ENCODE measurements at places on chromosomes 7 and 10.

GRCh38 chr10:132444877-132445351 is 47.9 kb downstream of the PWWP2B start:
- DNase-seq = no peak

GRCh38 chr10:34002896-34003295 is 668.4 kb upstream of the NRP1 start:
- DNase-seq = no peak

GRCh38 chr7:1646957-1647891 is 22.9 kb upstream of the ELFN1 start:
- no peak for DNase-seq

DNA sequence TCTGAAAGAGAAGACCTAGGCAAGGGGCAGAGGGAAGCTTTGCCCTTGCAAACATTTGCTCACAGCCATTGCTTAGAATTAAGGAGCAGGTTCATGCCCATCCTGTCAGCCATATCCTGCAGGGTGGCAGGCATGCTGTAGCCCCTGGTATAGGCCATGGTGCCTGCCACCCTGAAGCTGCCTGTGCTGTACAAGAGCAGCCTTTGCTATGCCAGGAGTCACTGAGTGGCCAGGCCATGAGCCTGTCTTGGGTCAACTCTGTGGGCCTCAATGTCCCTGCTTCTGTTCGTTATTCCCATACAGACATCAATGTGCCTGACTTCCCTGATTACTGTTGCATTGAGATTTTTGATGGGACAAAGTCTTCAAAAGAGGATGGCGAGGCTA is 368 bp upstream of the SVOPL start:
- no peak for DNase-seq

- DNase-seq = no peak
Measured at GRCh38 chr7:30163231-30163894, 28.6 kb downstream of the MTURN start.

- DNase-seq = no peak
Measured at GRCh38 chr10:18501198-18501597, 150.2 kb downstream of the NSUN6 start.

DNA sequence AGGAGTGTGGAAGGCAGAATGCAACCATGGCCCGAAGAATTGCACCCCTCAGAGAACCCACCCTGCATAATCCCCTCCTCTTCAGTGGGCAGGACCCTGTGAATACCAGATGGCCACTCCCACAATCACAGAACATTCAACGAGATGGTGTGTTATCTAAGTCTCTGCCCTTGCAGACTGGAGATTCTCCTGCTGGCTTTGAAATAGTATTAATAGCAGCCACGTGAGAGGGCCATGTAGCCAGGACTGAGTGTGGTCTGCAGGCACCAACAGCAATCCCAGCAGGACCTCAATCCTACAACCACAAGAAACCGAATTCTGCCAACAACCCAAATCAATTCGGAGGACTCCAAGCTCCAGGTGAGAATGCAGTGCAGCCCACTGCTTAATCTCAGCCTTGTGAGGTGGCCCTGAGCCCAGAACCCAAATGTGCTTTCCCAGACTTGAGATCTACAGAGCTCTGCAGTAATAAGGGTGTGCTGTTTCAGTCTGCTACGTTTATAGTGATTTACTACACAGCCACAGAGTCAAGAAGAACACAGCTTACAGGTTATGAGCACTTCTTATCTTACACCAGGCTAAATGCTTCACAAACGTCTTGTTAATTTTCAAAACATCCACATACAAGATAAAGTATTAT is 72.1 kb downstream of the VOPP1 start:
- no peak for DNase-seq

GRCh38 chr7:9978106-9979064 is 995.3 kb upstream of the PHF14 start:
- DNase-seq = no peak

DNA sequence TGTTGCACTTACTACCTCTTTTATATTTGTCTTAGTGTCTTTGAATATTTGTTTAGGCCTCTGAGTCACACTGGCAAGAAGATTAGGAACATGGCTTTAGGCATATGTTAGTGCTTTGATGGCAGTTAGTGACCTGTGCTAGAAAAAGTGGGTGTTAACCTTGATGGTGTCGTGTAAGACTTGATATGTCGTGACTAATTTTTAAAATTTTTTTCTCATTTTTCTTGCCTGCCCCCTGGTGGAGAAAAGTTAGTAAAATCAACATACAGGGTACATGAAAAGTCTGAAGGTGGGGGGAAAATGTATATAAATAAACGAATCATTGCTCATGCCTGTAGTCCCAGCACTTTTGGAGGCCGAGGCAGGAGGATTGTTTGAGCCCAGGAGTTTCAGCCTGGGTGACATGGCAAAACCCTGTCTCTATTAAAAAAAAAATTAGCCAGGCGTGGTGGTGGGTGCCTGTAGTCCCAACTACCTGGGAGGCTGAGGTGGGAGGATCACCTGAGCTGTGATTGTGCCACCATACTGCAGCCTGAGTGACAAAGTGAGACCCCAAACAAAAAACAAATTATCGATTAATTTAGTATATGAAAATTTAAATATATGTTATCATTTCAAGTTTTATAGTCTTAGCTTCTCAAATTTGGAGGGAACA is 44.6 kb downstream of the TAX1BP1 start:
- no peak for DNase-seq

- no peak for DNase-seq
Measured at GRCh38 chr10:97944772-97945171, 85.6 kb downstream of the CRTAC1 start.

DNA sequence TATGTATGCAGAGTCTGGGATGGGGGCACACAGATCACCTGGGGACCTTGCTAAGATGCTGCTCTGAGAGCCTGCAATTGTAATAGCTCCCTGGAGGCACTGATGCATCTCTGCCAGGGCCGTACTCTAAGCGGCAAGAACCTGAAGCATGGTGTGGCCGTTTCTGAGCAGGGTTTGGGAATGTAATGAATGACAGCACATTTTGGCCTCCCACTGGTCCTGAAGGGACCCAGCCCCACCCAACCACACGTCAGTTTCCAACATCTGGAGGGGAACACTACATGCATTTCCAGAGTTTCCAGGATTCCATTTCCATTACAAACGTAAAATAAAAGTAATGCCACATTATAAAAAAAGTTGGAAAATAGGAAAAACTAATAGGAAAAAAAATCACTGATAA is 14.0 kb downstream of the ZCCHC24 start:
- no peak for DNase-seq

DNA sequence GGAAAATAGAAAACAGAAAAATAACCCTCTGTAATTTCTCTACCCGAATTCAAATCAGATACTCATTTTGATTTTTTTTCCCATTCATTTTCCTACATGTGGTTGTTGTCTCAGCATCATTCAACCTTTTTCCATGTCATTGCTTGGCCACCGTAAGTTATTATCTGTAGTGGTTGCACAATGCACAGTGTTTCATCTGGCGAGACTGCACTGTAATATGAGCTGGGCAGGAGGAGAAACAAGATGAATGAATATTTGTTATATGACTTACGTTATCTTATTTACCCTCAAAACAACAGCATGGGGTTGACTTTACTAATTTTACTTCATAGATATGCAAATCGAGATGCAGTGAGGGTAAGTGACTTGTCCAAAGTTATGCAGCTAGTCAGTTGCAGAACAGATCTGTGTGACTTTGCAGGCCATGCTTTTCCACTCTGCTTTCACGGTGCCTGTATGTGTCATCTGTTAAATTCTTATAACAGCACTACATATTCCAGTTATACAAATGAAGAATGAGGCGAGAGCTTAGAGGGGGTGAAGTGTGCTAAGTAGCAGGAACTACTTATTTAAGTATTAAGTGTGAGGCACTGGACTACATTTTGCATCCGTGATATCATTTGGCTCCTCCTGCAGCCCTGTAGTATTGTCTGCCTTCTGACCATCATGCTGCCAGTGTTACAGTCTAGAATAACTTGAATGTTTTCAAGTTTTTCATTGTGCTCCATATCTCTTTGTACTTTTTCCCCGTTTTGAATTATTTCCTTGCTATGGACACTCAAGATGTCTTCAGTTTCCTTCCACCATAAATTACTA is 56.7 kb downstream of the ZMYND11 start:
- no peak for DNase-seq

GRCh38 chr7:117478836-117479224 is 995 bp upstream of the CFTR start:
- no peak for DNase-seq

GRCh38 chr10:78820007-78820362 is 248.8 kb upstream of the ZMIZ1 start:
- no peak for DNase-seq

DNA sequence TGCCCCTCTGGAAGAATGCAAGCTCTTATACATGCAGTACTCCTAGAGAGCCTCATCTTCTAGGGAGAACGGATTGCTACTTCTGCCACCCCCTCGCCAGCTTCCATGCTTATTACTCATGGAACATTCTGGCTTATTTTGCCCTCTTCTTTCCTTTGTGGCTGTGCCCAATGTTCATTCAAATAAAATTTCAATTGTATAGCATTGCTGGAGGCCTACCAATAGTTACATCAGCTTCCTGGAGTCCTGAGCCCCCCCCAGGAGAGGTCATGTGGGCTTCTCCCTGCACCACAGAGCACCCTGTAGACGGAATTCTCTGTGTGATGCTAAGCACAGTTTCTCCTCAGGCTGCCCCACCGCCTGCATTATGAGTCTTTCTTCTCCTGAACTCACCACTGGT is 1094.0 kb downstream of the KCNMA1 start:
- no peak for DNase-seq

Measured in esophagus squamous epithelium (tissue), 5 donors.